Kidney (tissue), 22 donors: ENCODE measurements at places on chromosomes 6 and 20. TPM values are rescaled to one million over a fixed set of nuclear protein-coding genes. Genes with fewer than 3 reads are reported as not detected.
A peak's percentile ranks its signal among the peaks of the same experiment; 100 is the strongest.

DNA sequence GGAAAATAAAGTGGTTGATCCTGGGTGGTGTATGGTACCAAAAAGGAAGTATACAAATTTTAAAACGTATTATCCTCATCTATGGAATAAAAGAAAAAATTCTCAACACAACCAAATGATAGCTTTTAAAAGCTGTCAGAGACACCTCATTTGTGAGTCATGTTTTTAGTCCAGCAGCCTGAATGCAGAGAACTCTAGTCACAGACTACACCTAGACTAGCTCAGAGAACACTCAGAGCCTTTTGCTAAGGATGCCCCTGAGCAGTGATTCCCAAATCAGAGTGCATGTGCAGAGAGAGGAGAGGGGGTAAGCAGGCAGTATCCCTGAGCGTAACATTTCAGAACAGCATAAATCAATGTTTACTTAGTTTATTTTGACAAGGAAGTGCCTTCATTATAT lies 809.3 kb downstream of the HACE1 start:
- no peak for DNase-seq

GRCh38 chr20:44990425-44990824 lies 24.1 kb downstream of the STK4 start:
- DNase-seq, result no peak

DNA sequence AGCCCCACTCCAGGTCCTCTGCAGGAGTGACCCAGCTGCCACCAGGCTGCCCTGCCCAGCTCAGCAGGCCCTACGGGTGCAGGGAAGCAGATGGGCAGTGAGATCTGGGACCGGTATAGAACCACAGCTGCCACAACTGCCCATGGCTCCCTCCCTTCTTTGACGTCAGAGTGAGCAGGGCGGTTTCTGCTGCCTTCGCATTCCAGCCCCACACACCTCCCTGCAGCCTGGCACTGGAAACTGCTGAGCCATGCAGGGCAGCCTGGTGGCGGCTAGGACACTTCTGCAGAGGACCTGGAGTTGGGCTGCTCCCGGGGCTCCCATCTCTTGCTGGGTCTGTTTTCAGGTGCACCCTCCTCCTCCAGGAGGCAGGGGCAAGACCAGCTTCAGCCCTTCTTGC lies 101.6 kb upstream of the CD93 start:
- DNase-seq, result no peak

DNA sequence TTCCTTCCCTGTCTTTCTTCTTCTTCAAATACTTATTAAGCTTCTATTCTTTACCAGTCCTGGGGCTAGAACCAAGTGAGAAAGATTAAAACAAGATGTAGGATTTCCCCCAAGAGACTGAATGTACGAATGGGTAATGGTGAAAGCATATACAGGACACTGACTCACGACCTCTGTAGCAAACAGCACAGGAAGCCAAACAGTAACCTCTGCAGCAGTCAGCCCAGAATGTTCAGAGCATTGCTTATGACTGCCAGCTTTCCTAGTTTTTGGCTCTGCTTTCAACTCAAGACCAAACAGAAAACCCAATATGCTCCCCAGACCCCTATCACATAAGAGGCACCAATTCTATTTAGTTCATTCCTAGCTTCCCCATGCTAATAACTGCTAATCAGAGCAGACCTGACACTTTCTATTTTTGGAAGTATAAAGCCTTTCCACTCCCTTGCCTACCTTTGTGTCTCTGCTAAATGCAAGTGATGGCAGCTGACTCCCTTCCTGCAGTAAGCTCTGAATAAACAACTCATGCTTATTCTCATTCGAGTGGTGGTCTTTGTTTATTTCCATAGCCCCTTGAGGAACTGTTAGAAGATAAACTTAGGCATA lies 690.6 kb downstream of the EPM2A start:
- no peak for DNase-seq

GRCh38 chr6:149885888-149886287 lies 12.0 kb downstream of the RAET1E start:
- DNase-seq, result no peak

DNA sequence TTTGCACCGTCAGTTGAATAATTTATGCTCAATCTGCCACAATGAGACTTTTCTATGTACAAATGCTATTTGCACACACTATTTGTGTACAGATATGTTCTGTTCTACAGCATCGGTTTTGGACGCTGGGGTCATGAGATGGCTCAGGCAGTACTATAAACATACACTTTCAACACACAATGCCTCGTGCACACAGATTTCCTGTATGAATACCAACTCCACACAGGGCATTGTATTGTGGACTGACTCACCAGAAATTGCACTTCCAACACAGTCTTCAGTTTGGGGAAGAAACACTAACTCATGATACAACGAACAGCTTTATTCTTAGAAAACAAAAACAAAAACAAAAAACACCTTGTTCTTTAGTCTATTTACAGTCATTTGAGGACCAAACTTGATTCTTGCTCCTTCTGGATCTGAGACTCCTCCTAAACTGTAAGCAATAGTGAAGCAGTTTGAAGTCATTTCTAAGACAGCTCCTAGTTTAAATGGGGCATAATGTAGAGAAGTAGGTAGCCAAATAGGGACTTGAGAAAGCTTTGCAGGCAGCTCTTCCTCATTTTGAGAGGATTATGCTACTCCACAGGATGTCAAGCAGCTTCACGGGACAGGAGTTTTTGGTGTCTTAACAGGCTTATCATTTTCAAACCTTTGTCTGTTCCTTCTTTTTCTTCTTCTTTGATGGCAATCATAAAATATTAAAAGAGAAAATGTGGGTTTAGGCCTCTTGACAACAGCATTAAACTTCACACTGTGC lies 33.7 kb downstream of the GJA10 start:
- no peak for DNase-seq

- DNase-seq, result no peak
Observed at GRCh38 chr20:53176134-53176533, 204.0 kb downstream of the TSHZ2 start.

GRCh38 chr6:24242924-24243323 lies 114.9 kb downstream of the DCDC2 start:
- no peak for DNase-seq

DNA sequence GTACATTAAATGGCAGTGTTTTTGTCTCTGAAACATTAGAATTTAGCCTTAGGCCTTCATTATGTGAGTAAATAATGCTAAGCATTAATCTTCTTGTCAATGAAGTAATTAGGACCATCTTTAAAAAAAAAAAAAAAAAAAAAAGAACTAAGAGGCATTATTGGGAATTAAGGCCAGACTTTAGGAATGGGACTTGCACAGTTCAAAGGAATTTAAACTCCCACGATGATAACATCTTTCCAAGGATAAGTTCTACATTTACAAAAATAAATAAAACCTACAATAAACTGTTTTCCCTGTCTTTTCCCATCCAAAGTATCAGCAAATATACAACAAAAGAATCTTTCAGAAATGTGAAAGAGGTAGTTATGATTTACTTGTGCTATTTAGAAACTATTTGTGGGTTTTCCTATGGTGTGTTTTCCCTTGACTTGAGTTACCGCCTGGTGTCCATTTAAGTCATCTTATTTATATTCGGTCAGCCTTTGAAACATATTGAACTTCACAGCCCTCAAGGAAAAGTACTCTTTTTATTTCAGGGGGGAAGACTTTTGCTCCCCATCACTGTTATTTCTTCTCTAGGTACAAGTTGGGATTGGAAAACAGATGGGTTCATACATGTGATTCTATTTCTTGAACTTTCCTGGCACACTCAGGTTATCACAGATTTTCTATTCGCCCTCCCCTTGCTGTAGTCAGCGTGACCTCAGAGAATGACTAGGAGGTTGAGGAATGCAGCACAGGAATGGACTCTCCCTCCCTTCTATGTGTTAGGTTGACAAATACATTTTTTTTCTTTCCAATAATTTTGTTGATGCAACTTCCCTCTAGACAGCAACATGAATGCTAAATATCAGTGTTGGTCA lies 13.6 kb downstream of the STMND1 start:
- DNase-seq, result peak; percentile 21

DNA sequence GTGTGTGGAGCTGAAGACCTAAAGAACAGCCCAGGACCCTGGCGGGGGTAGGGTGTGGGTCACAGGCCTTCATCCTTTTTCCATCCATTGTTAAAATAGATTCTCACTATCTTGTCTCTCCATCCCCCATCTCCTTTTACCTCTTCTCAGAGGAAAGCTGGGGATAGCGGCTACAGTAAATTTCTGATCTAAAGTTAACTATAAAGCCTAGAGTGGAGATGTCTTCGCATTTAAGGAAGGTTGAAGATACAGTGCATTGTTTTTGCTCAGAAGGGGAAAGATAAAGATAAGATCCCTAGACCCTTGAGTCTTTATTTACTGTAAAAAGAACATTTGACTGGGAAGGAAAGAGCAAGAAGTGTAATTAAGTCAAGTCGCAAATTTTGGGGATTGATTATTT lies 8.6 kb downstream of the FOXA2 start:
- no peak for DNase-seq

DNA sequence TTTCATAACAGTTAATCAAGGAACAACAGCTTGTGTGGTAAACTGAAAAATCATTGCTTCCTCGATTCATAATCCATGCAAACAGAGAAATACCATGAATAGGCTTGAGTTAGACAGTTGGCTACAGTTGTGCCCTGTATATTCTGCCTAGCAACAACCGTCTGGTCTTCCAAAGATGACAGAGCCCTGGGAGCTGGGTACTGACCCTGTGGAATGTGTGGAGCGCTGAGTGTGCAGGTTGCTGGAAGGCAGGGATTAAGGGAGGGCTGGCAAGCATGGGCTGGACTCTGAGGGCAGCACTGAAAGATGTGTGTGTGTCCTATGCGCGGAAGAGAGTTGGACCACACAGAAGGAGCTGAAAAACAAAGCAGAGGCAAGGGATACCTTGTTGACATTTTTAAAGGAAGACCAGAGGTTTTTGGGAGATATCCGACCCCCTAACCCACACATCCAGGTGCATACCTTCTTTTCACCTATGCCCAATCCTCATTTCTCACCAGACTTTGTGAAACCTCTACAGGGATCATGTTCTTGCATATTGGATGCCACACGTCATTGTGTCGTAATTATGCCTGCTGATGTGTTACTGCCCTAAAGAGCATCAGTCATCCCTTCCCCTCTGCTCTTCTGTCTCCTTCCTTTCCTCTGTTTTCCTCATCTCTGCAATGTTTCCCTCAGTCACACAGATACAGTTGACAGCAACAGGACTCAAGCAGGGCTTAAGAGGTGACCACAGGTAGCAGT lies 58.2 kb upstream of the VGLL2 start:
- peak; percentile 31 for DNase-seq

DNA sequence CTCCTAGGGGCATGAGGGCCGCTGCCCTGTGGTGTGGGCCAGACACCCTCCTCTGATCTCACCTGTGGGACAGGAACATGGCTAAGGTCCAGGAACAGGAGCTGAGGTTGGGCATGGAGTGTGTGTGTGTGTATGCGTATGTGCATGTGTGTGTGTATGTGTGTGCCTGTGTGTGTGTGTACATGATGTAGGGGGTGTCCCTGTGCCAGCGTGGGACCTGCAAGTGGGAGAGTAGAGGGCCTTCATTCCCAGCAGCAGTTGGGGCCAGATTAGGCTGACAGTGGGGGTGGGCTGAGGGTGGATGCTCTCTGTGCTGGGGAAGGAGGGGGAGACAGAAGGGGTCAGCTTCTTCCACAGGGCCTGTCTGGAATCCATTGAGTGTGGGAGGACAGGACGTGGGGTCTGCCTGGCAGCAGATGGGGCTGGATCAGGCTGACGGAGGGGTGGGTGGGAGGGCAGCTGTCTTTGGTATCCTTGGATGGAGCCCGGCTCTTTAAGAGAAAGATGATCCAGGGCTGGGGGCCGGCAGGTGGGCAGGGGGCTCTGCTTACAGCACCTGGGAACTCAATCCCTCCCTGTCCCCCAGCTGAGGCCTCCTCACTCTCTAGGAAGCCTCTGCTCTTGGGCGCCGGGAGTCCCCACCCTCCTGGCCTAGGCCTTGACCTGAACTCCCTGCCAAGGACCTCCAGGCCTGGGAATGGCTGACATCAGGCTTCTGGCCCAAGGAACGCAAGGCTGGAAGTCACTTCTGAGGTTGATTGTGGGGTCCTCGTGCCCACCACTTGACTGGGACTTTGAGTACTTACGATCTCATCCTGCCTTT lies 44.0 kb downstream of the SPDEF start:
- DNase-seq, result peak; percentile 63

DNA sequence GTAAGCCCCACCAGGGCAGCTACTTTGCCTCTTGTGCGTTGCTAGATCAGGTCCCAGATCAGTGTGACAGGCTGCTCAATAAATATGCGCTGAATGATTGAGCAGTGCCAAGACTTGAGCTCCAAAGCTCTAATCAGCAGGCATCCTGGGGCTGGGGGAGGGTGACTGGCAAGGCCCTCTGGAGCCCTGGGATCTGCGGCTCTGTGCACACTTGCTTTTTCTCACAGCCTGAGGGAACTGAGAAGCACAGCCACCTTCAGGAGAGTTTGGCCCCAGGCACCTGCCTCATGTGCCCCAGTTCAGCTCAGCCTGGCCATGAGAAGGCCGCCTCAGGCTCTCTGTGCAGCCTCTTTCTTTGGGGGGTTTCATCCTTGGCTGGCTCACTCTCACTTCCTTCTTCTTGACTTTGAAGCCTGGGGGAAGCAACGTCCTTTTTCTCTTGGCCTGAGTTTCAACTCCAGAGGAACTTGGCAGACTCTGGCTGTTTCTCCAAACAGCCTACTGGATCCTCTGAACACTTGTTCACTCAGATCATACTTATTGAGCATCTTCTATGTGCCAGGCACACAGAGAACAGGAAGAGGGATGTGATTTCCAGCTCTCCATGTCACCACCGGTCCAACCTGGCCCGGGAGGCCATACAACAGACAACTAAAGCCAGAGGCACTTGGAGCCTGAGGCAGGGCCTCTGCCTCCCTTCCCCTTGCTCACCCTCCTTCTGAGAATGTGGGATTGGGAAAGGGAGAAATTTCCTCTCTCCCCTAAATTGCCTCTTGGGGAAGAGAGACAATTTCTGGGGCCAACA lies 114.0 kb downstream of the VEGFA start:
- DNase-seq, result no peak

- peak; percentile 46 for DNase-seq
Observed at GRCh38 chr6:143337201-143337949, 113.1 kb downstream of the ADAT2 start.

DNA sequence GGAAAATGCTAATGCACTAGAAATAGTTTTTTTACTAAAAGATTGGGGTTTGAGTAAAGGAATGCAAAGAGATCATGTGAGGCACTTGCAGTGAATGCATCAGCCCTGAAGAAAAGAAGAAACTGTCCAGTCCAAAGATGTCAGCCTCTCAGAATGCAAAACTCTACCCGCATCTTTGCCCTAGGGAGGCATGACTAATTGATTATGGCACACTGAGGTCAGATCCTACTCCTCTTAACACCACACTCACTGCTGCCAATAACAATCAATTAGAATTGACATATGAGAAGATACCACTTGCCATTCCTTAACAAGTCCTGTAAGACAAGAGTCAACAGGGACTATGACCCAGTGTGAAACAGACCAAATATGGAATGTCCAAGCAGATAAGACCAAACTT lies 262.3 kb upstream of the PLN start:
- DNase-seq, result no peak

GRCh38 chr6:13395272-13396237 lies 67.2 kb upstream of the TBC1D7 start:
- DNase-seq, result no peak

WASF1 gene
- 6.5 TPM for polyA plus RNA-seq

MYB gene
- polyA plus RNA-seq, result not detected

ADGRG6 gene
- polyA plus RNA-seq, result 2.6 TPM
